Left ventricle myocardium superior (tissue), 1 donor: ENCODE measurements at places on chromosomes 6 and 20.

DNA sequence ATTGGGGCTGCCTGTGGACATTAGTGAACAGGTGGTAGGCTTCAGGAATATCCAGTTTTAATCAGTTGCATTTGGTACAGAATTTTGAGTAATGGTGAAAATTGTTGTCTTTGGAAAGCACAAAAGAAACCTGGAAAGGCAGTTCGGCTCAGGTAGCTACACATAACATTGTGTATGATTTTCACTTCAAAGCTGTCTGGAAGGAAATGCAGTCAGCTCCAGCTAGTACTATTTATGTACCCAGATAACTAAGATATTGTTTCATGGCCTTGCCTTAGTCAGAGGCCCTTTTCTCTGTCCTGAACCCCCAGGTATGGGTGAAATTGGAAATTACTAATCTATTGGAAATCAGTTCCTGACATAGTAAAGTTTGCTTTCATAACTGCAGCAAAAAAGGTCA, 195.6 kb upstream of the UST start:
- no peak for DNase-seq

DNA sequence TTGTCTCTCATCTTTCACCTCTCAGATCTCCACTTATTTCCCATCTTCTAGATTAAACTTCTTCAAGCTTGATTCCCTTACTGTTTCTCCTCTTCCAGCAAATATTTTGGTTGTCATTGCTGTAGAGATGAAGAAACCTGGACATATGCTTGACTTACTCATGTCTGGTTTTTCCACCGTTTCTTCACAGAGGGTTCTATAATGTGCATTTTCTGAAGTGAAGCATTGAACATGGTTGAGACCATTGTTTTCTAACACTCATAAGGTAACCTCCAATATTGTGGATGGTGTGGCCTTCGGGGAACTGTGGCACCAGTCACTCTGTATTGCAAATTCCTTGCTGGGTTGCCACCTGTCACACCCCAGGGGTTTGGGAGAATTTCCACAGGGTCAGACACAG, 237.2 kb downstream of the PLCB1 start:
- no peak for DNase-seq

DNA sequence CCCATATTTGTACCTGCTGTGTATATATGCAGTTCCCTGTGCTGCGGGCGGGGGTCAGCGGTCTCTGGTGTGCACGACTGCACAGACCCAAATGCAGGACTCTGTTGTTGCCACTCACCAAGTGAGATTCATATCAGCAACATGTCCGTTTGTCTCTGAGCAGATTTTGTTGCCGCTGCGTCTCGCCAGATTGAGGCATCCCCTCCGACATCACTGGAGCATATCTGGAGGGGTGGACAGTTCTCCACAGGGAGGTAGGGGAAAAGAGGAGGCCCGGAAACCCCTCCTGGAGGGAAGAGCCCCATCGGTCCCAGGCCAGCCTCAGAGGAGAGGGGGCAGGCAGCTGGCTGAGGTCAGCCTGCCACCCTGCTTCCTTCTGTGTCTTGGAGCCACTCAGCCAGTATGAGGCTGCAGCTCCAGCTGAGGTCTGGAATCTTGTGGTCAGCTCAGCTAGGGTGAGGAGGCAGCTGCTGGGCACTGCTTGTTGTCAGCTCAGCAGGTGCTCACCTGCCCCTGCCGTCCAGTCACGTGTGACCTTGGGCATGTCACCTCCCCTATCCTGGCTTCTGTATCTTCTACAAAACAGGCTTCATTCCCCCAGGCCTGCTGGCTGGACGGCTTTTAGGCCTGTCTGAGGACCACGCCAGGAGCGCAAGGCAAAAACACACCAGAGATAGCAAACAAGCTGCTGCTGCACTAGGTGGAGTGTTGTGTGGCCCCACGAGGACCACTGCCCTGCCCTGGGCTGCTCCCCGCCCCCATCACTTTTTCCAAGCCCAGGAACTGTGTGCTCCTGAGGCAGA, 47.1 kb downstream of the HNF4A start:
- DNase-seq, result no peak

DNA sequence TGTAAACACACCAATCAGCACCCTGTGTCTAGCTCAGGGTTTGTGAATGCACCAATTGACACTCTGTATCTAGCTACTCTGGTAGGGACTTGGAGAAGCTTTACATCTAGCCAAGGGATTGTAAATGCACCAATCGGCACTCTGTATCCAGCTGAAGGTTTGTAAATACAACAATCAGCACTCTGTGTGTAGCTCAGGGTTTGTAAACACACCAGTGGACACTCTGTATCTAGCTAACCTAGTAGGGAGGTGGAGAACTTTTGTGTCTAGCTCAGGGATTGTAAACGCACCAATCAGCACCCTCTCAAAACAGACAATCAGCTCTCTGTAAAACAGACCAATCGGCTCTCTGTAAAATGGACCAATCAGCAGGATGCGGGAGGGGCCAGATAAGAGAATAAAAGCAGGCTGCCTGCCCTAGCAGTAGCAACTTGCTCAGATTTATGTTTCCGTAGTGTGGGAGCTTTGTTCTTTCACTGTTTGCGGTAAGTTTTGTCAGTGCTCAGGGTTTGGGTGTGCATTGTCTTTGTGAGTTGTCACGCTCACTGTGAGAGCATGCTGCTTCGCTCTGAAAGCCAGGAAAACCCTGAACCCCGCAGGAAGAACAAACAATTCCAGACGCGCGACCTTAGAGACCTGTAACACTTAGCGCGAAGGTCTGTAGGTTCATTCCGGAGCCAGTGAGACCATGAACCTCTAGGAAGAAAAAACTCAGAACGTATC, 37.0 kb downstream of the RIOK1 start:
- DNase-seq, result no peak

DNA sequence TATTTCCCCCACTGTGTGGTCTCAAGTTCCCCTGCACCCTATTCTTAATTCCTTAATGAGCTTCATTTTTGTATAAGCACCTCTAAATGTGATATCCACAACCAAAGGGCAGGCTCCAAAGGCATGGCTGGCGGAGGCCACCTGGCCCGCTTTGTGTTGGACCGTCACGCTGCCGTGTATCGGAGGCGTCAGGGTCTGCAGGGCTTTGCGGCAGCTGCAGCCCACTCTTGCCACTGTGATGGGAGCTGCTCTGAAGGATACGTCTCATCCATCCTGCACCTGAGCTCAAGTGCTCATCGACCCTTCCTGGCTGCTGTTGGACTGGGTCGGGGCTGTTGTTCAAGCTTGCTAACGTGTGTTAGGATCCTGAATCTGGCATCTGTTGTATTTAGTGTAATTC, 177.6 kb downstream of the ARID1B start:
- DNase-seq, result no peak

- no peak for DNase-seq
Observed at GRCh38 chr6:52632011-52632410, 38.9 kb upstream of the TMEM14A start.

GRCh38 chr6:105136431-105137350, 43.1 kb downstream of the POPDC3 start:
- peak; percentile 85 for DNase-seq

GRCh38 chr6:169932491-169932890, 181.1 kb downstream of the ERMARD start:
- no peak for DNase-seq

DNA sequence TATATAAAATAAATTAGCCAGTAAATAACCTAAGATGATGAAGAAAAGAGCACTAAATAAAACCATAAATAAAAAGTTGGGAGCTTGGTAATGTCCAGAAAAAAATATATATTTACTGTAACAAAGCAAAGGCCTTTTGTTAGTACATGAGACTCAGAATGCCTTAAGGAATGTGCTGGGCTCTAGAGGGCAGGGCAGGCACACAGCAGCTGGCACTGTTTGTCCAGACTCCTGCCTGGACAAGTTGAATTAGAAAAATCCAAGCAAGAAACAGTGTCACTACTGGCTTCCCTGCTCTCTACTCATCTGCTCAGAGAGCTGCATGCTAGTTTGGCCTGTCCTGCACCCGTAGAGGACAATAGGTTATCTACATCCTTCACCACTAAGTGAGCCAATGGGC, 8.8 kb downstream of the DEFB129 start:
- peak; percentile 41 for DNase-seq

GRCh38 chr6:30172681-30173080, 9.3 kb downstream of the TRIM15 start:
- no peak for DNase-seq

GRCh38 chr6:33772082-33772830, 16.7 kb downstream of the LEMD2 start:
- no peak for DNase-seq

GRCh38 chr20:36929691-36930090, 21.8 kb downstream of the SAMHD1 start:
- no peak for DNase-seq

DNA sequence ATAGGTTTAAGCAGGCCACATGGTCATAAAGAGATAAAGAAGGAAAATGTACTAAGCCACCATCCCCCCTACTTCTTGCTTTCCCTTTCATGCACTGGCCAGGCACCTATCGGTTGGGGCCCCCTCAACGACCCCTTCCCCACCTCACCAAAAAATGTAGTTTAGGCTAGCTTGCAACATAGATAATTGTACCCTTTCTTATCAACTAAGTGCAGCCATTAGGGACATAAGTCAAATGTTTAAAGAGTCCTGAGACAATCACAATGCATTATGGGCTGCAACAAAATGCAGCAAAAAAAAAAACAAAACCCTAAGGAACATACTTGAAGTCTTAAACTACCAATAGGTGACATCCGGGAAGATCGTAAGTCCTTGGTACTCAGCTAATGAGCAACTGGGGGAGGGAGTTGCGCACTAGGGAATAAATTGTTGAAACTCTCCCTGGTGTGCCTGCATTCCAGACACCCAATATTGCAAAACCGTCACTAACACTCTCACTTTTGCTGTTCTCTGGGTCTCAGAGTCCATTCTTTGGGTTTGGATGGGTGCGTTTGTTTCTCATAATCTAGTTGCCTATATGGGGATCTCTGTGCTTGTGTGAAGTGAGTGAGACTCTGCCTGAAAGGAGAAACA, 12.4 kb upstream of the HLA-G start:
- DNase-seq, result no peak

- no peak for DNase-seq
Observed at GRCh38 chr6:25450469-25451198, 171.5 kb downstream of the CARMIL1 start.

DNA sequence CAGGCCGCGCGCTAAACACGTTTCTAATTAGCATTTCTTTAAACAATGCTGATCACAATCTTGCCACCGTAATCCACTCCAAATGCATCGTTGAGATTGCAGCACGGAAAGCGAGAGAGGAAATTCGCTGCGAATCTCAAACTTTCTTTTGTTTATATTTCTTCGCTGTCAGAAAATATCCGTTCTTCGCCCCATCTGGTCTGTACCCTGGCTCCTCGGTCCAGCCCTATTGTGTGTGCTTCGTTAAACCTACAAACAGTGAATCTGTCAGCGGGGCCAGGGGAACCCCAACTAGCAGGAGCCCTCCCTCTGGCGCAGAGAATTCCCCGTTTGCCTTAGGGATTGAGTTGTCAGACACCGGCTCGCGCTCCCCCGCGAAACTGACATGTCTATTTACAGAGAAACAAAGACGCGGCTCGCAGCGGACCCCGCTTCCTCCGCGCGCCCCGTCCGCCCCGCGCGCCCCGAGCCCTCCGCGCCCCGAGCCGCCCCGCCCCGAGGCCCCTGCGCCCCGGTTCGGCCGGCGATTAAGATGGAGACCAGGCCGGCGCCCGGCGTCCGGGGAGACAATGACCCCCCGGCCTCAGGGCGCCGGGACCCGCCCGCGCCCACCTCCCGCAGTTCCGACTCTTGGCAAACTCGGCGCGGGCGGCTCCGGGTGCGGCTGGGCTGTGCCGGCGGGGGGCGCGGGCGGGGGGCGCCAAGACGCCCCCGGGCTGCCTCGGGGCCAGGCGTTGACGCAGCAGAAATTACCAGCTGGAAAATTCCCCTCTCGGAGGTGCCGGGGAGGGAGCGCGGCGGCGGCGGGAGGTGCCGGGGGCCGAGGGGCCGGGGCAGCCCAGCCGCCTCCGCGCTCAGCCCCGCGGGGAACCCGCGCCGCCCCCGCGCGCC, 874 bp downstream of the ZBTB46 start:
- DNase-seq, result no peak

- DNase-seq, result no peak
Observed at GRCh38 chr6:144544266-144544830, 259.2 kb downstream of the UTRN start.

DNA sequence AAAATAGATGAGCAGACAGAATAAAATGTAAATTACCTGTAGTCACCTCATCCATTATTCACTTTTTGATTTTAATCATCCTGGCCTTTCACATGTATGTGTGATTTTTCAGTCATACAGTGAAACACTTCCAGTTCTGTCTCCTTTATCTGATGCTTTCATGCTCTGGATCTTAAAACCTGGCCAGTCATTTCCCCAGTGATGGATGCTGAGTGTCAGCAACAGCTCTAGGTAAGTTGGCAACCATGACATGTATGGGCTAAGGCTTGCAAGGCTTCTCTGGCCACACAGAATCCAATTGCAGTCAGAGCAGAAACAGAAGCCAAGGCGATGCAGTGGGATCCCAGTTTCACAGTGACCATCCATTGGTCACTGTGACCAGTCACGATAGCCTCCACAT, 35.8 kb downstream of the FBXO9 start:
- no peak for DNase-seq

DNA sequence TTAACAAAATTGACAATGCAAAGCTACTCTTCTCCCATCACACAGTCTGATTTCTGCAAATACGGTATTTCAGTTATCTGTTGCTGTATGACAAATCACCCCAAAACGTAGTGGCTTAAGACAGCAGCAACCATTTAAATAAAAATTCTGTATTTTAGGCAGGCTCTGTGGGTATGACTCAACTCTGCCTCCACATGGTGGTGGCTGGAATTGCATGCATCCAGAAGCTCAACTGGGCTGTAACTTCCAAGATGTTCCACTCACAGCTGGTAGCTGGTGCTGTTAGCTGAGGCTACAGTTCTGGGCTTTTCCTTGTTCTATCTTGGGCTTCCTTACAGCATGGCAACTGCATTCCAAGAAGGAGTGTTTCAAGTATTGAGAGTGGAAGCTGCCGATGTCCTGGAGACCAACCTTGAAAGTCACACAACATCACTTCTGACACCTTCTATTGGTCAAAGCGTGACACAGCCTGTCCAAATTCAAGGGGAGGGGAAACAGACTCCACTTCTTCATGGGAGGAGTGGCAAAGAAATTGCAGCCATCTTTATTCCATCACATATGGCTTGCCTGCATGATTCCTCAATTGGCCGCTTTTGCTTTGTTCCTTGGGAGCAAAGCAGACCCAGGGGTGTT, 39.7 kb upstream of the TULP1 start:
- no peak for DNase-seq

DNA sequence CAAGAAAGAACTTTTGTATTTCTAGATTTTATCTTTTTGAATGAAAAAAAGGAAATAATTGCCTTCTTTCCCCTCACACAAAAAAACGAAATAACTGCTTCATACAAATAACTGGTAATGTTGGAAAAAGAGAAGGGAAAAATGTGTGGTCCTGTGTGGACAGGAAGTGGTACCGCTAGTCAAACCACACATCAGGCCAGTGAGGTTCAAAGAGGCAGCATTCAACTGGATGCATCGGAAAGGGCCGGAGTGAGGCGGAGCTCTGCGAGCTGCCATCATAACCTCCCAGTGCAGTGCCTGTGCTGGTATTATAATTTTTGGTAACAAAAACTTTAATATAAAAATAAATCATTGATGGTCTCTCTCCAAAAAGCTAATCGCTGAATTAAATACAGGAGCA, 111.2 kb downstream of the IRF4 start:
- no peak for DNase-seq

- DNase-seq, result no peak
Observed at GRCh38 chr6:75210885-75211739, 5.3 kb upstream of the COL12A1 start.
